ENCODE measurements at places on chromosomes 7 and 10.

- H3K4me1 ChIP-seq = peaks cover 16% of the 10 kb centered on the region
- H3K4me3 ChIP-seq = no peak overlapping the region
- peaks cover 27% of the 10 kb centered on the region for H3K27me3 ChIP-seq
- no peak overlapping the region for H3K27ac ChIP-seq
- DNase-seq = no peak
These were observed 345.5 kb downstream of the REEP3 start for GRCh38 chr10:63866747-63867140.

- peaks cover 21% of the 10 kb centered on the region for H3K27me3 ChIP-seq
- H3K36me3 ChIP-seq = peaks cover 6% of the 10 kb centered on the region
- H3K4me3 ChIP-seq = peak overlapping the region; percentile 72
- DNase-seq = no peak
- no peak overlapping the region for H3K27ac ChIP-seq
These were observed 52.2 kb downstream of the CPEB3 start for GRCh38 chr10:92238586-92239098.

DNA sequence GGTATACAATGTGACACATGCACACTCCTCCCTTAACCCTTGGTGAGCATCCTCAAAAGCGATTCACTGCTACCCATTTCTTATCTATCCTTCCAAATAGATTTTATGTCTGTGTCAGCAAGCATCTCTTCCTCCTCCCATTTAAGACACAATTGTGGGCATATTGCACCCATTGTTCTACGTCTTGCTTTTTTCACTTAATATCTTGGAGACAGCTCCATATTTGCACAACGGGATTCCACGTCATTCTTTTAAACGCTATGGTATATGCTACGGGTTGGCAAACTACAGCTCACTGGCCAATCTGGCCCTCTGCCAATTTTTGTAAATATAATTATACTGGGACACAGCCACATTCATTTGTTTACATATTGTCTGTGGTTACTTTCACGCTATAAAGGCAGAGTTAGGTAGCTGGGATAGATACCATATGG lies 88.6 kb downstream of the RNF216 start:
- H3K27me3 ChIP-seq = no peaks in the 10 kb centered on the region
- peaks cover 5% of the 10 kb centered on the region for H3K36me3 ChIP-seq
- peak overlapping the region; percentile 89 for H3K4me3 ChIP-seq
- no peak for DNase-seq
- H3K27ac ChIP-seq = peak overlapping the region; percentile 83
- H3K4me1 ChIP-seq = peaks cover 100% of the 10 kb centered on the region

DNA sequence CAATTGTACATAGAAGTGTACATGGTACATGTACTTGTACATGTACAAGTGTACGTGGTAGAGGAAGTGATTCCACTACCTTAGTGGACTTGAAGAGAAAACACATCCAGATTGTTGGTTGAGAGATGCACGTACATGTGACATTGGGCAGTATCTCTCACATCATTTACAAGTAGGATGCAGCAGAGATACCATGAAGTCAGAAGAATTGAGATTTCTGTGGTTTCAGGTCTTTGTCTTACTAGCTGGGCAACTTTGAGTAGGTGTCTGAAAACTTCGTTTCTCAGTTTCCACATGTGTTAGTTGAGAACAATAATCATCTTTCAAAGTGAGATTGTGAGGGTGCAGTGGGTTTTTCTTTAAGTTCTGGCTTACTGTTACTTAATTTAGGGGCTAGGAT lies 21.5 kb downstream of the CLDN12 start:
- peaks cover 8% of the 10 kb centered on the region for H3K27me3 ChIP-seq
- H3K27ac ChIP-seq = peak overlapping the region; percentile 79

GRCh38 chr10:133196221-133196915 lies 33.6 kb upstream of the UTF1 start:
- no peaks in the 10 kb centered on the region for H3K4me1 ChIP-seq
- no peak overlapping the region for H3K4me3 ChIP-seq
- DNase-seq = no peak
- H3K27ac ChIP-seq = no peak overlapping the region

DNA sequence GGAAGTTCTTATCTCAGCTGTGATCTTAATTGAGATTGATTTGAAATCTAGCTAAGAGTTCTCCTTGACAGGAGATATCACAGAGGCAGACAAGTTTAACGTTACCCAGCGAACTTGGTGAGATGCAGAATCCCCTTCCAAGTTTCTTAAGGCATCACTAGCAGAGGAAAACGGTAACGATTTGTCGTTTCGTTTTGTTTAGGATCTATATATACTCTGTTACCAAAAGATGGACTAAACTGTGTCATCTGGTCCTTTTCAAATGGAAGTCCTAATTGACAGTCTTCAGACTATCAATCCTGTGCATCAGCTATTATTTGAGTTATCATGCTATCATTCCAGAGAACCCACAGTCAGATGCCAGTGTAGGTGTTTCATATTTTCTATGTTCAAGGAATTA lies 316.7 kb upstream of the SORCS1 start:
- no peak overlapping the region for H3K27ac ChIP-seq
- H3K4me3 ChIP-seq = no peak overlapping the region
- H3K4me1 ChIP-seq = no peaks in the 10 kb centered on the region
- no peaks in the 10 kb centered on the region for H3K27me3 ChIP-seq

GRCh38 chr7:152136686-152137085 lies 111.2 kb downstream of the GALNT11 start:
- no peak for DNase-seq
- no peaks in the 10 kb centered on the region for H3K4me1 ChIP-seq
- peaks cover 22% of the 10 kb centered on the region for H3K36me3 ChIP-seq
- no peaks in the 10 kb centered on the region for H3K27me3 ChIP-seq
- H3K27ac ChIP-seq = no peak overlapping the region

- H3K27ac ChIP-seq = no peak overlapping the region
- H3K4me3 ChIP-seq = no peak overlapping the region
- H3K36me3 ChIP-seq = no peaks in the 10 kb centered on the region
- no peak for DNase-seq
- no peaks in the 10 kb centered on the region for H3K27me3 ChIP-seq
- H3K4me1 ChIP-seq = peaks cover 11% of the 10 kb centered on the region
These were observed 32.8 kb upstream of the CDH23 start for GRCh38 chr10:71363936-71364335.

GRCh38 chr10:49446031-49446430 lies 50.1 kb upstream of the DRGX start:
- peaks cover 22% of the 10 kb centered on the region for H3K4me1 ChIP-seq
- DNase-seq = peak; percentile 12
- no peak overlapping the region for H3K27ac ChIP-seq
- H3K36me3 ChIP-seq = peaks cover 10% of the 10 kb centered on the region

All from activated T-cell treated with anti-CD3 and anti-CD28 coated beads, Interleukin-2, amount 50 U/mL, for 72 hours (primary cell).